Peyer's patch (tissue), 4 donors: ENCODE measurements at places on chromosomes 16 and 17. TPM values are rescaled to one million over a fixed set of nuclear protein-coding genes. Genes with fewer than 3 reads are reported as not detected.

- H3K4me1 ChIP-seq = no peaks in the 10 kb centered on the region
- H3K27ac ChIP-seq = no peak overlapping the region
Measured at GRCh38 chr16:1206786-1207185, 18.3 kb downstream of the TPSG1 start.

GRCh38 chr17:61201211-61201610 is 198.4 kb upstream of the TBX2 start:
- H3K4me1 ChIP-seq = no peaks in the 10 kb centered on the region
- no peaks in the 10 kb centered on the region for H3K36me3 ChIP-seq
- no peaks in the 10 kb centered on the region for H3K27me3 ChIP-seq
- H3K27ac ChIP-seq = no peak overlapping the region
- H3K4me3 ChIP-seq = no peak overlapping the region

- H3K4me1 ChIP-seq = no peaks in the 10 kb centered on the region
- H3K27me3 ChIP-seq = no peaks in the 10 kb centered on the region
- H3K27ac ChIP-seq = no peak overlapping the region
- peak; percentile 63 for DNase-seq
- peaks cover 70% of the 10 kb centered on the region for H3K36me3 ChIP-seq
- H3K4me3 ChIP-seq = no peak overlapping the region
Measured at GRCh38 chr17:75504347-75505151, 10.8 kb downstream of the CASKIN2 start.

GRCh38 chr17:29568331-29569244 is at the start of gene TP53I13:
Gene TP53I13 (plus strand): TSS chr17:29568701. CDS start chr17:29568759, 58 bp downstream.
- peak; percentile 97 for DNase-seq
- H3K4me3 ChIP-seq = peak within 1 kb of the TSS; percentile 68
- H3K4me1 ChIP-seq = peaks cover 43% of the 10 kb centered on the region
- no peaks in the 10 kb centered on the region for H3K36me3 ChIP-seq
- H3K27ac ChIP-seq = peak within 1 kb of the TSS; percentile 90

- no peaks in the 10 kb centered on the region for H3K27me3 ChIP-seq
- DNase-seq = peak; percentile 75
- no peaks in the 10 kb centered on the region for H3K36me3 ChIP-seq
- peaks cover 33% of the 10 kb centered on the region for H3K4me1 ChIP-seq
Measured at GRCh38 chr17:80261159-80261894, 675 bp downstream of the RNF213 start.

DNA sequence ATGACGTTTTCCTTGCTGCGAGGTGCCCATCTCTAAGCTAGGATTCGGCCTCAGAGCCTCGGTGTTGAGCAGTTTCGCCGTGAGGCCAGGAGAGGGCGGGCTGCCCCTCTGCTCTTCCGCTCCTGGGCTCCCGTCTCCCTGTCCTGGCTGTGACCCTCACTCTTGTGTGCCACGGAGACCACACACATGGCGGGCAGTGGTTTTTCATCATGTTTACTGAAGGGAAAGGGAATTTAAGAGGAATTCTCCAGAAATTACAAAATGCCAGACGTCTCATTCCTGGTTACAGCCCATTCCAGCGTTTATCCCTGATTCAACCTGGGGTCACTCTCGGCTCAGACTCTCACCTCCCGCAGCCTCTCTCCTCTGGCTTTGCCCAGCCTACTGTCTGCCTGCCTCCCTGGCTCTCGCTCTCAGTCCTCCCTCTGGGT is 96.8 kb upstream of the ELAC2 start:
- H3K4me1 ChIP-seq = no peaks in the 10 kb centered on the region
- no peaks in the 10 kb centered on the region for H3K27me3 ChIP-seq
- no peak overlapping the region for H3K27ac ChIP-seq
- no peaks in the 10 kb centered on the region for H3K36me3 ChIP-seq
- no peak overlapping the region for H3K4me3 ChIP-seq

Gene FOXN1
- not detected for total RNA-seq

Gene GPR139
- not detected for total RNA-seq
